Kidney (tissue), 22 donors: ENCODE measurements at places on chromosomes 11 and 22. TPM values are rescaled to one million over a fixed set of nuclear protein-coding genes. Genes with fewer than 3 reads are reported as not detected.

GRCh38 chr22:47073075-47073474 is 310.6 kb downstream of the TBC1D22A start:
- no peak for DNase-seq

GDPD4 gene
- total RNA-seq, result not detected

DEUP1 gene
- total RNA-seq, result 0.57 TPM

DNA sequence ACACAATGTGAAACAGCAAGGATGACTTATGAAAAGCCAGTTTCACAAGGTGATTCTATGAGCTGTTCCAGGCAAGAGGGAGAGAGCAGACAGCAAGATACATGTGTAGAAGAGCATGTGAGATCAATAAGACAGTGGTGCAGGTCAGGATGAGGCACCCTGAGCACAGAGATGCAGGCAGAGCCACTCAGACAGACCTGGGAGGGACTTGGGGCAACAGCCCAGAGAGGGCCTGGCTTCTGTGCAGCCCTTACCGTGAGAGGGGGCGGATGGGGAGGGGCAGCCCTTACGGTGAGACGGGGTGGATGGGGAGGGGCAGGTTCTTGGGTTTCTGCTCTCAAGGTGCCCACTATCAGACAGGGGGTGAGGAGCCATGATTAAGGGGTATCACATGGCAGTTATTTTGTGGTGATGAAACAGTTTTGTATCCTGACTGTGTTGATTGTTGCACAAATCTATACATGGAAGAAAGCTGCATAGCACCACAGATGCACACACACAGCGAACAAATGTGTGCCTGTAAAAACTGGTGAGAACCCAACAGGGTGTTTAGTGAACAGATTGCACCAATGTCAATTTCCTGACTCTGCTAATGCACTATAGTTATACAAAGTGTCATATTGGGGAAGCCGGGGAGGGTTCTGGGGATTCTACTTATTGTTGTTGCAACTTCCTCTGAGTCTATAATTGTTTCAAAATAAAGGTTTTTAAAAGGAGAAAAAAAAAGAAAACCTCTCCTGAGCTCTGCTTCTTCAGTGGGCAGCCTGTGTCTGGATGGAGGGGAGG is 5.2 kb upstream of the C22orf42 start:
- DNase-seq, result no peak

GRCh38 chr11:128693416-128693712 is 508 bp upstream of the FLI1 start:
- DNase-seq, result no peak

GRCh38 chr22:27482402-27482801 is 319.2 kb downstream of the MN1 start:
- peak; percentile 18 for DNase-seq
